ENCODE measurements at places on chromosomes 13 and 19.
A peak's percentile ranks its signal among the peaks of the same experiment; 100 is the strongest.

DNA sequence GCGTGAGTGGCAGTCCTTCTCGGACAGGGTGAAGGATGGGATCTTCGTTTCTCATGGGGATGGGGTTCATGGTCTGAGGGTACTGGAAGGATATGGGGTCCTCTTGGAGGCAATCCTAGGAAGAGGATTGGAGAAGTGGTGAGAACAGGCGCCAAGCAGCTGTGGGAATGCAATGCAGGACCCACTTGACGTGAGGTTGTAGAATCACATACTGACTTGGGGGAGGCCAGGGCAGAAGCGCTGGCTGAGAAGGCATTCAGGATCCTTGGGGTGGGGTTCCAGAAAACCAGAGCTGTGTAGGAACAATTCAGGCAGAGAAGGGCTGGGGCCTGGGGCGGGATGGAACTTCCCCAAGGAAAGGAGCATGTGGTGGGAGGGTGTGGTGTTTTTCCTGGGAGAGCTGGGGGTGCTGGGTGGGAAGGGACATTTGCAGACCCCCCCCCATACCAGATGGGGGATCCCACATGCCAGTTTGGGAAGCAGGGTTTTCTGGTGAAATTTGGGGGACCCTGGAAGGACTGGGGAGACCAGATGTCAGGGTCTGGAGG, 852 bp downstream of the KLK1 start:
- DNase-seq: no peak

DNA sequence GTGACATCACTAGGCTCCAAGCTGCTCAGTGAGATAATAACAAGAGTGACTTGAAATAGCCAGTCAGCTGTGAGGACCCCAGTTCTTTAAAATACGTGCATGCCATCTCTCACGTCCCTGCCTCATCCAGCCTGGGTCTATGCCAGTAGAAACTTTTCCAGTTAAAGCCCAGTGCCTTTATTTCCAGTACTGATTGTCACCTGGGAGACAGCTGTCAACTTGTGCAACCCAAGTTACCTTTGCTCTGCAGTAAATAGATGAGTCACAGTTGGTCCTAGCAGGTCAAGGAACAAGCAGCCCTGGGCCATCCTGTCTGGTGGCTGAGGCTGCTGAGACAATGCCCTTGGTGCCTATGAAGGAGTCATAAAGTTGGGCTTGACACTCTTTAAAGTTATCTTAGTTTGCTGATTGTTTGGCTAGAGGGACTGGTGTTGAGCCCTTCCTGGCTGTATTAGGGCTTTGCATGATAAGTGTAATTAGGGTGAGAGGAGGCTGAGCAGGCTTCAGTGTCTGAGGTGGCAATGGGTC, 228.7 kb downstream of the LACC1 start:
- no peak for DNase-seq

GRCh38 chr19:4009990-4010807, 2.7 kb downstream of the PIAS4 start:
- DNase-seq: no peak

- DNase-seq: no peak
These were observed 24.6 kb upstream of the IRS2 start for GRCh38 chr13:109810761-109811510.

GRCh38 chr13:39887387-39887786, 231.9 kb downstream of the COG6 start:
- no peak for DNase-seq

GRCh38 chr13:48720621-48721020, 66.9 kb downstream of the CYSLTR2 start:
- DNase-seq: no peak

GRCh38 chr19:1618157-1619093, 13.2 kb upstream of the UQCR11 start:
- peak; percentile 6 for DNase-seq

DNA sequence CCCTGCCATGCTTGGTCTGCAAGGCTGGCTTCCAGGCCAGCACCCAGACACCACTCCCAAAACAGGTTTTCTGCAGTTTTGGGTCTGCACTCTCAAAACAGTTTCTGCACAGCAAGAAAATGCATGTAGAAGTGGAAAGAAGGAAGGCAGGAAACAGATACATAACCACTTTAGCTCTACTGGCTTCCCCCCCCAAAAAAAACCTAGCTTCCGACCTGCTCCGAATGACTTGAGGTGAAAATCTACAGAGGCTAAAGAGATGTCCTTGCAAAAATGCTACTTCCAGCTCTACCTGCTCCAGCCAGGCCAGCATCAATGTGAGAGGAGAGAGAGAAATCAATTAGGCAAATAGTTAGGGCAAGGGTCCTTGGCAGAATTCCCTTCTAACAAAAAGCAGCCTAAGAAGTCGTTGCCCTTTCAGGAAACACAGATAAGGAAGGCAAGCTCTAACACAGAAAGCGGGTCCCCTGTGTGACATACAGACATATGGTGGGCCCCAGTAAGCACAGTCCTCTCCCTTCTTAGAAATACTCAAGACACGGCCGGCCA, 3.4 kb downstream of the C19orf12 start:
- DNase-seq: no peak

DNA sequence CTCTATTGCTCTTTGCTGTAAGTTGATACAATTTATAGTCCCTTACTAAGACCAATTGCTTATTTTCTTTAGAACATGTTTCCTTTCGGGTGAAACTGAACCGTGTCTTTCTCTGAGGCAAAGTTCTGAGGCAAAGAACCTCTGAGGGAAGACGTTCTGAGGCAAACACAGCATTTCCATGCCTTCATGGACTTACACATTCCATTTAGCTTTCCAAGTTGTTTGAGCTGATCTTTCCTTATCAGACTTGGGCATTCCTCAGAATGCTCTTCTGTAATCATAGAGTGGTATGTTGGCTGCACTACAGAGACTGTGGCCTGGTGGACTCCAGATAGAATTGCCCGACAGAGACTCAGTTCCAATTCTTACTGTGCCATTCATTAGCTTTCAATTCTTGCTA, 579.1 kb downstream of the KCTD12 start:
- peak; percentile 58 for DNase-seq

DNA sequence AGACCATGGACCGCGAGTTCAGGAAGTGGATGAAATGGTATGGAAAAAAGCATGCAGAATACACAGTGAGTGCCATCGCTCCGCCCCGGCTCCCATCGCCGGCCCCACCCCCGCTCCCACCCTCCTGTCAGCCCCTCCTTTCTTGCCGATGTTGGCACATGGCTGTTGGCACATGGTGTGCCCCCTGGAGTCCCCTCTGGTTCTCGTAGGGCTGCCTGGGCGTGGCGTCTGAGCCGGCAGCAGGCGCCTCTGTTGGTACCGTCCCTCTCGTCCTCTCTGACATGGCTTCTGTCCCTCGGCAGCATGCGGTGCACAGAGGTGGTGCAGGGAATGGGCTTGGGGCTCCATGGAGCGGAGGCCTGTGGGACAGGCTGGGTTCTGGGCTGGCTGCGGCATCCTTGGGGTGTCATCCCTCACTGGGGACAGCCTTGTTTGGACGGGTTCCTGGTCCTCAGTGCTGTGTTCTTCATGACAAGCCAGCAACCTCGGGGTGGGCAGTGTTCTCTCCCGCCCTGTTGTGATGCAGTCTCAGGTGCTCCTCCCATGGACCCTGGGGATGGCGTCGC, 30.9 kb downstream of the DOT1L start:
- DNase-seq: no peak

GRCh38 chr19:7340959-7341837, 7.5 kb upstream of the ARHGEF18 start:
- peak; percentile 70 for DNase-seq

GRCh38 chr19:47755762-47756626, 10.6 kb downstream of the NOP53 start:
- no peak for DNase-seq

DNA sequence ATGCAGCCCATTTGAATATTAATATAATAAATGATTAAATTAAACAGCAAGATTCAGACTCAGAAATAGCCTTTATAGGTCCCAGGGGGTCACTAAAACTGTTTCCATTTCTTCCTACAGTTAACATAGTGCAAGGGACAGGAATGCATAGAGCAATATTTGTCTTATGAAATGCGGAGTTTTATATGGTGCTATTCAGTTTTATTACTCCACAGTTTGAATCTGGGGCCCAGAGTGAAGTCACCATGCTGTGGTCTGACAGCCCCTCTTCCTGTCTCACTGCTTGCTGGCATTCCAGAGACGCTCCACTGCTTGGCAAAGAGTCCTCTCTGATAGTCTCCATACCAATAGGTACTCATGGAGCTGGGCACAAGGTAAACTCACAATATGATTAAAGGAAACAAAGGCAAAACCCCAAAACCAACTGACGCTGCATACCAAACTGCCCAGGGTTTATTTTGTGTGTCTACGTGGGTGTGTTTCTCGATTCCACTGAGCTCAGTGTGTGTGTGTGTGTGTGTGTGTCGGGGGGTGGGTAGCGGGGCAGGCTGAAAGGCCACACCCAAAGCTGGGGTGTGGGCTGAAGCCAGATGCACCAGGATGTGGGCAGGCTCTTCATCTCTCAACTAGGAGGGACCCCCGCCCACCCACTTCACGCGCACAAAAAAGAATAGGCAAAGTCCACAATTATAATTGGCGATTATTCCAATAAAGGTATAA, 277.9 kb downstream of the TSHZ3 start:
- DNase-seq: no peak

GRCh38 chr13:21883713-21884112, 212.8 kb downstream of the FGF9 start:
- no peak for DNase-seq

- no peak for DNase-seq
These were observed 74.0 kb upstream of the KCTD15 start for GRCh38 chr19:33722456-33723239.

- DNase-seq: no peak
These were observed 125.9 kb downstream of the COG6 start for GRCh38 chr13:39781381-39781780.

GRCh38 chr19:23440791-23441190, 45.5 kb upstream of the ZNF91 start:
- no peak for DNase-seq

GRCh38 chr19:53549340-53549739, 11.4 kb downstream of the ZNF331 start:
- peak; percentile 39 for DNase-seq

- DNase-seq: no peak
These were observed 4.2 kb upstream of the IZUMO2 start for GRCh38 chr19:50167314-50167721.

GRCh38 chr13:67827992-67828391, 597.9 kb upstream of the PCDH9 start:
- peak; percentile 51 for DNase-seq

DNA sequence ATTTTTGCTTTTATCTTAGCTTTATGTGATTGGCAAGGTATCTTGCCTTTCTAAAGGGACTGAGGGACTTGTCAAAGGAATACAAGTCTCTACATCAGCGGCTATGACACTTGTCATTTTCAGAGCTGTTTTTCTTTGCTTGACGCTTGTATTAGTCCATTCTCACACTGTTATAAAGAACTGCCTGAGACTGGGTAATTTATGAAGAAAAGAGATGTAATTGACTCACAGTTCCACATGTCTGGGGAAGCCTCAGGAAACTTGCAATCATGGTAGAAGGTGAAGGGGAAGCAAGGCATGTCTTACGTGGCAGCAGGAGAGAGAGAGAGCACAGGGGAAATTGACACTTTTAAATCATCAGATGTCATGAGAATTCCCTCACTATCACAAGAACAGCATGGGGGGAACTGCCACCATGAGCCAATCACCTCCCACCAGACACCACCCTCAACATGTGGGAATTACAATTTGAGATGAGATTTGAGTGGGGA, 128.2 kb downstream of the GPC5 start:
- DNase-seq: no peak

GRCh38 chr19:54338521-54338920, 441 bp downstream of the LILRA4 start:
- no peak for DNase-seq

DNA sequence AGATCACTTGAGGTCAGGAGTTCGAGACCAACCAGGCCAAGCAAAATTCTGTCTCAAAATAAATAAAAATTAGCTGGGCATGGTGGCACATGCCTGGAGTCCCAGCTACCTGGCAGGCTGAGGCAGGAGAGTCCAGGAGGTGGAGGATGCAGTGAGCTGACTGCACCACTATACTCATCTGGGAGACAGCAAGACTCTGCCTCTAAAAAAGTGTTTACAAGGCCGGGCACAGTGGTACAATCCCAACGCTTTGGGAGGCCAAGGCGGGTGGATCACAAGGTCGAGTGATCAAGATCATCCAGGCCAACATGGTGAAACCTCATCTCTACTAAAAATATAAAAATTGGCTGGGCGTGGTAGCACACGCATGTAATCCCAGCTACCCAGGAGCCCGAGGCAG, 4.2 kb upstream of the DAPK3 start:
- DNase-seq: no peak

DNA sequence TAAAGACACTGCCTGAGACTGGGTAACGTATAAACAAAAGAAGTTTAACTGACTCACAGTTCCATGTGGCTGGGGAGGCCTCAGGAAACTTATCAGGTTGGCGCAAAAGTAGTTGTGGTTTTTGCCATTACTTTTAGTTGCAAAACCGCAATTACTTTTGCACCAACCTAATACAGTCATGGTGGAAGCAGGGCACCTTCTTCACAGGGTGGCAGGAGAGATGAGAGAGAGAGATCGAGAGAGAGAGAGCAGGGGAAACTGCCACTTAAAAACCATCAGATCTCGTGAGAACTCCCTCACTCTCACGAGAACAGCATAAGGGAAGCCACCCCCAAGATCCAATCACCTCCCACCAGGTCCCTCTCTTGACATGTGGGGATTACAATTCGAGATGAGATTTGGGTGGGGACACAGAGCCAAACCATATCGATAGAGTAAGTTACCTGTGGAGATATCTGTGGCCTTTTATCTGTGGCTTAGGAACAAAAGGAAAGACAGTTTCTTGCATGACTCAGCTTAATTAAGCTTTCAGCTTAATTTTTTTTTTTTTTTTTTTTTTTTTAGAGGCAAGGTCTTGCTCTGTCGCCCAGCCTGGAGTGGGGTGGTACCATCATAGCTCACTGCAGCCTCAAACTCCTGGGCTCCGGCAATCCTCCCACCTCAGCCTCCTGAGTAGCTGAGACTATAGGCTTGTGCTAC, 7.6 kb upstream of the CABP5 start:
- no peak for DNase-seq

DNA sequence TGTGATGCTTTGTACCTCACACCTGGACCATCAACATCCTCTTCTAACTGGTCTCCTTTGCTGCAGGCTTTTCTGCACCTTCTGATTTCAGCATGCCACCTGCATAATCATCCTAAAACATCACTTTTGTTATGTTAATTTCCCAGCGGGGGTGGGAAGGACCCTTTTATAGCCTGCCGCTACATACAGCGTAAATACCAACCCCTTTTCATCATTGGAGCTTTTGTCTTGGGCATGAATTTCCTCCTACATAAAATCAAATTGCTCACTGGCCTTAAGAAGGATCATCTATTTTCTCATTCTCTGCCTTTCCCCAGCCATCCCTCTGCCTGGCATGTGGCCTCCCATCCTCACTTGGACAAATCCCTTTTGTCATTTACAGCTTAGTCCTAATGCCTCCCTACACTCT, 124.7 kb downstream of the RBM26 start:
- DNase-seq: no peak

GRCh38 chr19:30204721-30205120, 167.5 kb upstream of the ZNF536 start:
- DNase-seq: no peak

- DNase-seq: no peak
These were observed 16.3 kb upstream of the TEX29 start for GRCh38 chr13:111304041-111304544.
